ENCODE measurements at places on chromosomes 5 and 9.

GRCh38 chr5:168570490-168571328, 8.5 kb downstream of the PANK3 start:
- H3K36me3 ChIP-seq, result peaks cover 47% of the 10 kb centered on the region
- H3K27ac ChIP-seq, result no peak overlapping the region
- H3K27me3 ChIP-seq, result no peaks in the 10 kb centered on the region
- H3K4me1 ChIP-seq, result peaks cover 12% of the 10 kb centered on the region
- no peak for DNase-seq

DNA sequence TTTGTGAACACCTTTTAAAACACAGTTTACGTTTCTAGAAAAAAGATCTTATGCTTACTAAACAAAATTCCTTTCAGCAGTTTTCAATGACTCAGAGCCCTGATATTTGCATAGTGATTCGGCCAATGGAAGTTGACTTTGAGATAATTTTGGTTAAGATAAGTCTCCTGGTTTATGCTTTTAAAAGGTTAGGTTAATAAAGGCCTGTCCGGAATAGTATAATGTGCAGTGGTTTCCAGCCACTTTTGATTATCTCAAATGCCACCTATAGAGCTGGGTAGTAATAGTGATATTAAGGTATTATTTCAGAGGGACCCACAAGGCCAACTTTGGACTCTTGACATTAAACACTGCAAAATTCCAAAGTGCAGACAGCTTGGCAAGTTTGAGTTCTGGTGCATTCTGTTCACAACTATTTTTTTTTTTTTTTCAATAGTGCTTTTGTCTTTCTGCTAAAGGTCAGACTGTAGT, 86.1 kb downstream of the F2RL2 start:
- peaks cover 18% of the 10 kb centered on the region for H3K4me1 ChIP-seq
- H3K27me3 ChIP-seq, result no peaks in the 10 kb centered on the region
- H3K4me3 ChIP-seq, result no peak overlapping the region
- no peak for DNase-seq
- peaks cover 7% of the 10 kb centered on the region for H3K36me3 ChIP-seq

GRCh38 chr5:180689775-180690174, 40.4 kb upstream of the FLT4 start:
- peaks cover 6% of the 10 kb centered on the region for H3K27me3 ChIP-seq
- H3K27ac ChIP-seq, result peak overlapping the region; percentile 86

- H3K36me3 ChIP-seq, result no peaks in the 10 kb centered on the region
- DNase-seq, result no peak
- H3K4me3 ChIP-seq, result no peak overlapping the region
- peaks cover 60% of the 10 kb centered on the region for H3K4me1 ChIP-seq
- peaks cover 31% of the 10 kb centered on the region for H3K27me3 ChIP-seq
Observed at GRCh38 chr5:139653616-139654015, 5.5 kb downstream of the CXXC5 start.

GRCh38 chr5:127647361-127647958, 1.4 kb upstream of the CTXN3 start:
- no peak overlapping the region for H3K4me3 ChIP-seq
- H3K27me3 ChIP-seq, result no peaks in the 10 kb centered on the region
- no peak for DNase-seq

DNA sequence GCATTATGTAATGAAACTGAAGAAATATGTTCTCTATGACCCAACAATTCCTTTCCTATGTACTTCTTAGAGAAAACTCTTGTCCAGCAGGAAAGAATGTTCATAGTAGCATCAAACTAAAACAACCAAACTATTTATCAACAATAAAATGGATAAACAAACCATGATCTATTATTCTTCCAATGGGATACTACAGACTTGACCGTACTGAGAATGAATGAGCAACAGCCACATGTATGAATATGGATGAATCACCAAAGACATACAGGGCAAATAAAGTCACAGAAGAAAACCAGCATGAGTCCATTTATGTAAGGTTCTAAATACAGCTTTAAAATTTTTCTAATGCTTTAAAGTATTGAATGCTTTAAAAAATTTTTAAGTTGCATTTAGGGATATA, 73.6 kb upstream of the SUSD1 start:
- H3K4me3 ChIP-seq, result no peak overlapping the region
- peaks cover 49% of the 10 kb centered on the region for H3K36me3 ChIP-seq
- peaks cover 16% of the 10 kb centered on the region for H3K4me1 ChIP-seq
- no peak overlapping the region for H3K27ac ChIP-seq

DNA sequence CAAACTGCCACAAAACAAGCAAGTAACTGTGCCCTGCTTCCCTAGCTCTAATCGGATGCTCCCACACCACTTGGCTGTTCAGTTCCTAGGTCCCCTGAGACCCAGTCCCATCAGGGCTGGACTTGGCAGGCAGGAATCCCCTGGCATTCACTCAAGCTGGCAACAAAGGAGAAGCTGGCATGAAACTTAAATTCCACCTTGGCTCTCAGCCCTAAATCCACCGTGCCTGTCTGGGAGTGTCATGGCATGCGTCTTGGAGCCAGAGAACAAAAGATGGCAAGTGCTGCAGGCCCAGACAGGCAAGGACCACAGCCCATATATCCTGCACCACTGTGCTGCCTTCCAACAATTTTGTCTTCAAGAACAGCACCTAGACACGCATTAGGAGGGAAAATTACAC, 38.2 kb downstream of the ETF1 start:
- no peak for DNase-seq
- H3K36me3 ChIP-seq, result peaks cover 24% of the 10 kb centered on the region
- H3K4me3 ChIP-seq, result no peak overlapping the region
- no peaks in the 10 kb centered on the region for H3K4me1 ChIP-seq
- no peaks in the 10 kb centered on the region for H3K27me3 ChIP-seq

GRCh38 chr9:130634191-130634768, 30.1 kb upstream of the PRDM12 start:
- no peak overlapping the region for H3K27ac ChIP-seq
- H3K4me1 ChIP-seq, result no peaks in the 10 kb centered on the region
- DNase-seq, result no peak

DNA sequence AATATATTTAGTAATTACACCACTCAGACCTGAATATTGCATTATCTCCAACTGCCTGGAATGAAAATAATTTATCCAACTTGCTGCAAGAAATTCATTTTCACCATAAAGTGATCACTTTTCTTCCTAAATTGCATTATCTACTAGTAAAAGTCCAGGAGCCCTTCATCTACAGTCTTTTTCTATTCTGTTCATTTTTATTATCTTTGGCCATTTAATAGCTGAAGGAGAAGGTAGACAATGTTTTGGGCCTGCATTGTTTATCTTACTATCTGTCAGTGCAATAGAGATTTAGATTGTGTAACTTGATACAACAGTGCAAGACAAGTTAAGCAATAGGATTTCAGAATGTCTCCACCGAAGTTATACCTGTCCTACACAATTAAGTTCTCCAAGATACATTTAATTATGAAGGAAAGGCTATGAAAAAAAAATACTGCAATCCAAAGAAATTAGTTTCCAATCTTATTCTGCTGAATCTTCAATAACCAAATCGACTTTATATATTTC, 1339.7 kb upstream of the CDH6 start:
- H3K36me3 ChIP-seq, result no peaks in the 10 kb centered on the region
- H3K4me3 ChIP-seq, result no peak overlapping the region
- H3K27ac ChIP-seq, result no peak overlapping the region
- no peaks in the 10 kb centered on the region for H3K4me1 ChIP-seq
- no peaks in the 10 kb centered on the region for H3K27me3 ChIP-seq

- DNase-seq, result no peak
- no peak overlapping the region for H3K27ac ChIP-seq
- H3K4me1 ChIP-seq, result peaks cover 15% of the 10 kb centered on the region
- H3K4me3 ChIP-seq, result no peak overlapping the region
- H3K27me3 ChIP-seq, result no peaks in the 10 kb centered on the region
- H3K36me3 ChIP-seq, result no peaks in the 10 kb centered on the region
Observed at GRCh38 chr5:154749491-154749890, 5.7 kb upstream of the LARP1 start.

- no peaks in the 10 kb centered on the region for H3K4me1 ChIP-seq
- H3K27me3 ChIP-seq, result peaks cover 10% of the 10 kb centered on the region
- no peaks in the 10 kb centered on the region for H3K36me3 ChIP-seq
- DNase-seq, result no peak
Observed at GRCh38 chr5:38666668-38667498, 110.4 kb upstream of the LIFR start.

GRCh38 chr5:133510634-133511262, 101.6 kb downstream of the FSTL4 start:
- peaks cover 6% of the 10 kb centered on the region for H3K27me3 ChIP-seq
- no peaks in the 10 kb centered on the region for H3K36me3 ChIP-seq
- H3K4me3 ChIP-seq, result no peak overlapping the region
- DNase-seq, result no peak
- H3K27ac ChIP-seq, result no peak overlapping the region

DNA sequence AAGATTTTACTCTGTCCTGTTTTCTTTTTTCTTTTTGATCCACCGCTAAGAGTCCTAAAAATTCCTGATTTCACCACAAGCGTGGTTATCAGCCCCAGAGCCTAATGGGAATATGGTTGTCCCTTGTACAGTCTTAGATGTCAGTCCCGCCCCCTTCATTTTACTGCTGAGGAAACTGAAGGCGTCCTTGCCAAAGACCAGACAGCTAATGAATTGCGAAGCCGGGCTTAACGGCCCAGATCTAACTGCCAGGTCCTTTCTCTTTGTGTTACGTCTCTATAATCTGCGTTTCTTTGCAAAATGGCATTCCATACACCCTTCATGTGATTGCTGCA, 497 bp downstream of the NSA2 start:
- peak overlapping the region; percentile 100 for H3K4me3 ChIP-seq
- DNase-seq, result peak; percentile 25
- peak overlapping the region; percentile 99 for H3K27ac ChIP-seq
- peaks cover 51% of the 10 kb centered on the region for H3K36me3 ChIP-seq

GRCh38 chr9:86771941-86772634, 175.2 kb downstream of the GAS1 start:
- H3K36me3 ChIP-seq, result no peaks in the 10 kb centered on the region
- no peak overlapping the region for H3K27ac ChIP-seq
- no peak for DNase-seq
- no peak overlapping the region for H3K4me3 ChIP-seq
